Endothelial cell (in vitro differentiated cells): ENCODE measurements at places on chromosomes 6 and 20. TPM values are rescaled to one million over a fixed set of nuclear protein-coding genes. Genes with fewer than 3 reads are reported as not detected.

GRCh38 chr6:81166770-81167169 is 585.7 kb downstream of the TENT5A start:
- H3K27ac ChIP-seq, result no peak overlapping the region
- no peaks in the 10 kb centered on the region for H3K4me1 ChIP-seq
- no peak for DNase-seq
- H3K4me3 ChIP-seq, result no peak overlapping the region
- no peaks in the 10 kb centered on the region for H3K36me3 ChIP-seq

DNA sequence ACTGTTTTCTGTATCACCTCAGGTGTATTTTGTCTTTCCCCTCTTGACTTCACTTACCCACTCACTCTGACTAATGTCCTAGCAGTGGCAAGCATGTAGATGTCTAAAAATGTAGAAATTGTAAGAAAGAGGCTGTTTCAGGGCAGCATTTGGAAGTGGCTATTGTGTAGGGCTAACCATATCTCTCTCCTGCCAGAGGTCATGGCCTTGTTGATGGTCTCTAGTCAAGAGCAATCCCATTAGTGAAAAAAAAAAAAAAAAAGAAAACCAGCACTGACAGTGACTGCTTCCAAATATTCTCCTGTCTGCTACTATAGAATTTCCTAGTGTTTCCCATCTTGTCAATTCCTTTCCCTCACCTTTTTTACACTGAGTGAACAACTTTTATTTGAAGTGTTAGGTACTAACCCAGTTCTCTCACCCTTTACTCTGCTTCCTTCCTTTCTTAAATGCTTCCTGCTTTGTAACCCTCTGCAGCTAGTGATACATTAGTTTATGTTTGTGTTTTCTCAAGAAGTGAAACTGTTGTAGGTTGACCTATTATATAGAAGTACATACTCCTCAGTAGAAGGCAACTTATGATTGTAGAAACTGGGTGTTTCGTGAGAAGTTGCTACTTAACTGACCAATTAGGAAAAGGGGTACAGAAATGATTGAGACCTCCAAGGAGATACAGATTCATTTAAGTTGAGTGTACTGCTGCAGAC is 174.1 kb upstream of the PTPRK start:
- no peak for DNase-seq
- H3K4me1 ChIP-seq, result peaks cover 15% of the 10 kb centered on the region
- H3K27ac ChIP-seq, result peak overlapping the region; percentile 27
- no peak overlapping the region for H3K4me3 ChIP-seq
- no peaks in the 10 kb centered on the region for H3K36me3 ChIP-seq
- H3K27me3 ChIP-seq, result peaks cover 2% of the 10 kb centered on the region

DNA sequence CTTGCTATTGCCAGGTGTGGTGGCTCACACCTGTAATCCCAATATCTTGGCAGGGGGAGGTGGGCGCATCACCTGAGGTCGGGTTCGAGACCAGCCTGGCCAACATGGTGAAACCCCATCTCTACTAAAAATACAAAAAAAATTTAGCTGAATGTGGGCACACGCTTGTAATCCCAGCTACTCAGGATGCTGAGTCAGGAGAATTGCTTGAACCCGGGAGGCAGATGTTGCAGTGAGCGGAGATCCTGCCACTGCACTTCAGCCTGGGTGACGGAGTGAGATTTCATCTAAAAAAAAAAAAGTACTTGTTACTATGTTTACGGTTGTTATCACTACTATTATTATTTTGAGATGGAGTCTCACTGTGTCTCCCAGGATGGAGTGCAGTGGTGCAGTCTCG is 3.0 kb downstream of the PPT2 start:
- DNase-seq, result no peak
- H3K4me3 ChIP-seq, result no peak overlapping the region
- H3K27ac ChIP-seq, result no peak overlapping the region
- peaks cover 11% of the 10 kb centered on the region for H3K36me3 ChIP-seq
- H3K27me3 ChIP-seq, result peaks cover 2% of the 10 kb centered on the region

GRCh38 chr6:142544199-142544838 is 242.5 kb downstream of the ADGRG6 start:
- H3K27ac ChIP-seq, result no peak overlapping the region
- no peak for DNase-seq
- no peaks in the 10 kb centered on the region for H3K4me1 ChIP-seq
- H3K36me3 ChIP-seq, result no peaks in the 10 kb centered on the region
- H3K27me3 ChIP-seq, result no peaks in the 10 kb centered on the region

DNA sequence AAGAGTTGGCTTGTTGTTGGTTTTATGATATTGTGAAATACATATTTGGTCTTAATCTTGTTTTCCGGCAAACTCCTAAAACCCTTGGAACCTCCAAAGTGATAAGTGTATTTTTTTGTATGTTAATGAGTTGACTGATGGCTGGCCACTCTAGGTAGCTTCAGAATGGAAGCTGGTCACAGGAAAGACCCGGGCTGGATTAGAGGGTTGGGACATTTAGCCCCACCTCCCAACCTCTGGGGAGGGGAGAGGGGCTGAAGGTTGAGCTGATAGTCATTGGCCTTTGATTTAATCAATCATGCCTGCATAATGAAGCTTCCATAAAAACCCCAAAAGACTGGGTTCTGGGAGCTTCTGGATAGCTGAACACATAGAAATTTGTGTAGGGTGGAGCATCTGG is 42.7 kb downstream of the SASH1 start:
- H3K36me3 ChIP-seq, result peaks cover 18% of the 10 kb centered on the region
- H3K27me3 ChIP-seq, result peaks cover 5% of the 10 kb centered on the region
- no peak overlapping the region for H3K4me3 ChIP-seq
- peaks cover 48% of the 10 kb centered on the region for H3K4me1 ChIP-seq
- DNase-seq, result no peak

DNA sequence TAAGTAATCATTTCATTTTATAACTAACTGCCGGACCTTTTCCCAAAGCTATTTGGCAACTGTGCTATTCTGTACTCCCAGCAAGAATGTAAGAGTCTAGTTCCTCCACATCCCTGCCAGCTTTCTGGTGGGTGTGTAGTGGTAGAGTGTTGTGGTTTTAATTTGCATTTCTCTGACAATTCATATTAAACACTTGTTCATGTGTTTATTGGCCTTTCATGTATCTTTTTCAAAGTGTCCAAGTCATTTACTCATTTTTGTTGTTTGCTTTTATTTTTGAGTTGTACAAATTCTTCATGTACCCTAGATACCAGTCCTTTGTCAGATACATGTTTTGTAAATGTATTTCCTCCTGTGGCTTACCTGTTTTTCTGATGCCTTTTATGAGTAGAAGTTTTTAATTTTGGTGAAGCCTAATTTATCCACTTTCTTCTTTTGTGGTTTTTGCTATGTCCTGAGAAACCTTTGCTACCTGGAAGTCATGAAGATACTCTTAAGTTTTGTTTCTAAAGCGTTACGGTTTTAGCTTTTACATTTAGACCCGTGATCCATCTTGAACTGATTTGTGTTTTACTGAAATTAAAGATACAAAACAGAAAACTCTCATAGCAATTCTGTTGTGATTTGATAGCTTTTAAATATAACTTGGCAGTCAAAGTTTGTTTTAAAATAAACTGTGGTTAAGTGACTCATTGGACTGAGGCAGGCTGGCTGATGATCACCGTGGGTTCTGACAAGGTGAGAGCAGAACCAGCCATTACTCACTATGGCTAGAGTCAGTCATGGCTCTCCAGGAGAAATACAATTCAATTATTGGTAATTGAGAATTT is 8.0 kb downstream of the MYLIP start:
- H3K27me3 ChIP-seq, result no peaks in the 10 kb centered on the region
- H3K4me3 ChIP-seq, result no peak overlapping the region
- H3K27ac ChIP-seq, result no peak overlapping the region
- H3K36me3 ChIP-seq, result peaks cover 10% of the 10 kb centered on the region
- DNase-seq, result no peak

GRCh38 chr6:42226161-42226611 is 8.5 kb upstream of the MRPS10 start:
- H3K4me1 ChIP-seq, result peaks cover 13% of the 10 kb centered on the region
- no peak for DNase-seq
- H3K27me3 ChIP-seq, result no peaks in the 10 kb centered on the region

Gene CENPW
- 34.0 TPM for total RNA-seq
